ENCODE measurements at places on chromosomes 16 and 17.

DNA sequence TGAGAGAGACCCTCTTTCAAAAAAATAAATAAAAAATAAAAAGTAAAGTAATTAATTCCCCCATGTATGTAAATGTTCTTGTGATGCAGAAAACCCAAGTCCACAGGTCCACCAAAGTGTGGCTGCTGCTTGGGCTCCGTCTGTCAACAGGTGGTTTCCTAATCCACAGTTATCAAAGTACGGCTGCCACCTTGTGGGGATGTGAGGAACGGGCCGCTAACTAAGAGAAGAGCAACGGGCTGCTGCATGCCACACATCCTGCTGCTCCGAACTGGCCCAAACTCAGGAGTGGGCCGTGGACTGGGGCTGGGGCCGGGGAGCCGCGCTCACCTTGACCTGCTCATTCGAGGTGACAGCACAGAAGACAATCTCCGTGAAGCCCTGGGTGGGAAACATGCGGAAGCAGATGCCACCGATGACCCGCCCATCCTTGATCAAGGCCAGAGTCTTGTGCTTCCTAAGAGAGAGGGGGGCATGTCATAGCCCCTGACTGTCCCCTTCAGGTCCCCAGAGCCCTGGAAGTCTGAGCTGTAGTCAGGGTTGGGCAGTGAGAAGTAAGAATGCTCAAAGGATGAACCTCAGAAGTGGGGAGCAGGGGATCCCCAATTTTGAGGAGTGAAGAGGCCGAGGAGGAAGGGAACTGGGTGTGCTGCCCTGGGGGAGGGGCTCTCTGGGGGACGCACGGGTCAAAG, 4.3 kb downstream of the KAT2A start:
- peak; percentile 87 for DNase-seq

- no peak for DNase-seq
Observed at GRCh38 chr17:58363457-58364185, 11.6 kb upstream of the SUPT4H1 start.

- peak; percentile 43 for DNase-seq
Observed at GRCh38 chr16:30335598-30336474, 19.3 kb downstream of the CD2BP2 start.

- DNase-seq, result no peak
Observed at GRCh38 chr16:4350365-4350786, 745 bp downstream of the PAM16 start.

DNA sequence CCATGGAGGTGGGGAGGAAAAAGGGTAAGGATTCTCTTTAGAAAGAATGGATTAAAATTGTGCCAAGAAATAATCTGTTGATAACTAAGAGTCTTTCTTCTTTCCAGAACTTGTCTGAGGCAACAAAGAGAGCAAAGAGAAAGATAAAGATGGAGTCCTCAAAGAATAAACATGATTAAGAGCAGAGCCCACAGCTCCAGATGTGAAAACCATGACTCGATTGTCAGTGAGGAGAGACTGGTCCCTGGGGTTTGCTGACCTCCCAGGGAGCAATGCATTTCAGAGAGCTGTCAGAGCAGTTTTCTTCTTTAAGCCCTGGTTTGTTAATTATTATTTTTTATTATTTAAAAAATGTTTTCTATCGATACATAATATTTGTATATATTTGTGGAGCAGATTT, 74.6 kb downstream of the TMEM100 start:
- DNase-seq, result no peak

DNA sequence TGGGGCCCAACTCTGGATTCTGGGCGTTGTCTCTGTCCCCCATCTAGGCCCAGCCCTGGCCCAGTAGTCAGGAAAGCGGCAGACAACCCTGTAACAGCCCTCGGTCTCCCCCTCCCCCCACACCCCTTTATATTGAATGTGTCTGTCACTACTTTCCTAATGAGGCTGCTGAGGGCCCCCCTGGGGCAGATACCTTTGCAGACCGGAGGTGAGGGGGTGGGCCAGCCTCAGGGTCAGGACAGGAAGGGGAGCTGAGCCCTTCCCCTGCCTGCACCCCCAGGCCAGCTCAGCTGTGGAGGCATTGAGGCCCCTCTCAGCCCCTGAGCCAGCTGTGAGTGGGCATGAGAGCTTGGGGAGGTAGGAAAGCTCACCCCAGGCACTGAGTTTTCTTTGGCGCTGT, 17.1 kb downstream of the RAI1 start:
- no peak for DNase-seq

GRCh38 chr16:69073181-69073702, 32.2 kb upstream of the HAS3 start:
- DNase-seq, result no peak

Data from CD4-positive, alpha-beta T cell treated with Interleukin-17A for 4 hours (primary cell).